ENCODE measurements at places on chromosomes 5 and 9.

DNA sequence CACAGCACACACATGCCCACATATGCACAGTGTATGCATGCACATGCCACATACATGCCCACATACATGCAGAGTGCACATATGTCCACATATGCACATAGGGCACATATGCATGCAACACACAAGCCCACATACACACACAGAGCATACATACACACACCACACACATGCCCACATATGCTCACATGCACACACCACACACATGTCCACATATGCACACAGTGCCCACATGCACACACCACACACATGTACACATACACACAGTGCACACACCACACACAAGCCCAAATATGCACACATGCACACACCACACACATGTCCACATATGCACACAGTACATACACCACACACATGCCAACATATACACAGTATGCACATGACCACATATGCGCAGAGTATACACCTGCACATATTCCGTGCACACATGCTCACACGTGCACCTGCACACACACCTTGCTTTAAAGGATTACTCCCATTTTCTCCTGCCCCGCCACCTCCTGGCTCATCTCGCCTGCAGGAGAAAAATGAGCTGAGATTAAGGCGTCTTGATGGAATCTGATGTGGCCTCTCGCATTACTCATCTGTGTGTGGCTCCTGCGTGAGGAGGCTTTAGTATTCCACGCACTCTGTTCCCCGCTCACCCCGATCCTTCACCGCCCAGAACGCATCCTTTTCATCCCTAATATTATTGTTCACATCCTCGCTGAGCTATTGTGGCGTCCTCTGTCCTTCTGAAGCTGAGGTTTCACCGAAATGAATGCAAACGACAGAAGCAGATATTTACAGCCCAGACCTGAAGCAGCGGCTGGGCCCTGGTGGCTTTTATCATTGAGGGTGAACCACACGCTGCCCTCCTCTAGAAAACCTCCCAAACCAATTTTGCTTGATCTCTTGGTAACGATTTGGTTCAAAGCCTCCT, 182.7 kb downstream of the OLFM1 start:
- no peak for DNase-seq

DNA sequence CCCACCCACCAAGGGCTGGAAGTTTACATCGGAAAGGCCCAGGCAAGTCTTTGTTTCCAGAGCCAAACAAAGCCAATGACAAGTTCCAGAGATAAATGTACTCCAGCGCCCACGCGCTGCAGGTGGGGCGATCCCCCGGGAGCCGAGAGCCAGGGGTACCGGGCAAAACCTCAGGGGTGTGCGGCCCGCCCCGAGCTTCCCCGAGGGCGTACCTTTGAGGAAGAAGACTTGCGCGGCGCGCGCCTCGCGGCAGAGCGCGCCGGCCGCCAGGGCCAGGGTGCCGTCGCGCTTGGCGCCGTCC, 671 bp downstream of the DUSP1 start:
- DNase-seq, result no peak

DNA sequence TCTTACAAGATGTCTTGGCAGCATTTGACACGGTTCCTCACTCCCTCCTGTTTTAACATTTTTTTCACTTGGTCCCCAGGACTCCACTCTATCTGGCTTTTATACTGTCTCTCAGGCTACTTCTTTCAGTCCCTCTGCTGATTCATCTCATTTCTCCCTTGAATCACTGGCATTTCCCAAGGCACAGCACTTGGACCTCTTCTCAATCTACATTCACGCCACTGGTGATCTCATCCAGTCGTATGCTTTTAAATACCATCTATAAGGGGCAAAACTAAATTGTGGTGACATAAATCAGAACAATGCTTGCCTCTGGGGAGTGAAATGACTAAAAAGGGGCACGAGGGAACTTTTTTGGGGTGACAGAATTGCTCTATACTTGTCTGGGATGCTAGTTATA, 47.1 kb downstream of the MAPKAP1 start:
- DNase-seq, result no peak

GRCh38 chr5:126676195-126676624, 75.5 kb downstream of the PHAX start:
- DNase-seq, result peak; percentile 44

DNA sequence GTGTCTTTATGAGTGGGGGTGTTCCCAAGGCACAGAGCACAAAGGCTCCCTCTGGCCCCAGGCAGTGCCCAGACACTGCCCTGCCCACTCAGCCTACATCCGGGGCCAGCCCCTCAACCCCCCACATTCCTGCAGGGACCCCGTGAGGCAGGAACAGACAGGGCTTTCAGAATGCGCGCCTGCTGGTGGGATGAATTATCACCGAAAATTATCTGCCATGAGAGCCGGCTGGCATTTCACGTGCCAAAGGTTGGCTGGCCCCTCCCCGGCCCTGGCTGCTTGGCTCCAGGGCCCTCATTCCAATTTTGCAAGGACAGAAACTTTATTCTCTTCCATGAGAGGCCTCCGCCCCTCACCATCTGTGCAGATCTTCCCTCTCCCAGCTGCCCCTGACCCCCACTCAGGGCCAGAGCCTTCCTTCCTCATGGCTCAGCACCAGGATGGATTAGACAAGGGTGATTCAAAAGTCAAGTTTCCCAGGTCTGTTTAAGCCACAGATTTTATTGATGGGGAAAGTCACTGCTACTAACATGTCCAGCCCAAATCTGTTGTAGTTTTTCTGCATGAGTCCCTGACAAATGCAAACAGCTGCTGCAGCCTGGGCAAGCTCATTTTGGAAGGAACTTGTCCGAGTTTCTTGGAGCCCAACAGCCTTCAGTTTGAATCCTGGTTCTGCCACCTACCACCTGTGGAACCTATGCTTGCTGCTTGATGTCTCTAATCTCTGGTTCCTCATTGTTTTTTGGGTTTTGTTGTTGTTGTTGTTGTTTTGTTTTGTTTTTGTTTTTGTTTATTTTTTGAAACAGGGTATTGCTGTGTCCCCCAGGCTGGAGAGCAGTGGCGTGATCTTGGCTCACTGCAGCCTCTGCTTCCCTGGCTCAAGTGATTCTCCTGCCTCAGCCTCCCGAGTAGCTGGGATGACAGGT, 32.3 kb upstream of the WDR38 start:
- DNase-seq, result no peak

DNA sequence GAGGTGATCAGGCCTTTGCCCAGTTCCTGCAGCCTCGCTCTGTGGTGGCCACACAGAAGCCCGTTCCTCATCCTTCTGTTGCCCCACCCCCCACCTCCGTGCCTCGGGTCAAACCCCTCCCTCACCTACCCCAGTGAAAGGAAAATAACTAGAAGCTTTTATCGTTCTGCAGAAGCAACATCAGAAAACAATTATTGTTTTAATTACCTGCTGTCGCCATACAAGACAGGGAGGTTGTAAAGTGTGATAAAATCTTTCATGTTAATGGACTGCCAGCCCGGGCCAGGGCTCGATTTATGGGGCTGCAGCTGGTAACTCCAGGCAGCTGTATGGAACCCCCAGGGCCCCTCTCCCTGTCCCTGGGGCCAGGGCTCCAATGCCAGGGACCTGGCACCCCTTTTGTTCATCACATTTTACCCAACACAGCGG, 20.6 kb downstream of the UNC5A start:
- DNase-seq, result no peak

GRCh38 chr9:134313470-134313869, 12.8 kb upstream of the RXRA start:
- DNase-seq, result no peak

DNA sequence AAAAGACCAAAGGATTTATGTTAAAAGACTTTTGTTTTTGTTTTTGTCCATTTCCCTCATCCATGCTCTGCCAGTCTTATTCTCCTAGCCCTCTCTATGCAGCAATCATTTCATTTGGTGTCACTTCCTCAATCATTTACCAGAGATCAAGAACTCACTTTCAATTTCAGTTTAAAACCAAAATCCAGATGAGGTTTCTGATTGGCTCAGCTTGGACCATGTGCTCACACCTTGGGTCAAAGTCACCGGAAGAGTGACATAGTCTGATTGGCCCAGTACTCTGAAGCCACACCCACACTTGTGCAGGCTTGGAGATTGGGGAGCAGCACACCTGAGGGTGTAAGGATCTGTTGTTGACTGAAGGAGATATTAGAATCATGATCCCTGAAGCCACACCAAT, 79.6 kb downstream of the TLR4 start:
- DNase-seq, result no peak

- no peak for DNase-seq
Measured at GRCh38 chr5:139946440-139946839, 96.7 kb downstream of the NRG2 start.

- DNase-seq, result no peak
Measured at GRCh38 chr5:15806613-15807012, 306.6 kb downstream of the FBXL7 start.

- DNase-seq, result no peak
Measured at GRCh38 chr9:70060883-70061507, 17.3 kb downstream of the MAMDC2 start.

- no peak for DNase-seq
Measured at GRCh38 chr9:133767625-133768024, 29.5 kb upstream of the SARDH start.

DNA sequence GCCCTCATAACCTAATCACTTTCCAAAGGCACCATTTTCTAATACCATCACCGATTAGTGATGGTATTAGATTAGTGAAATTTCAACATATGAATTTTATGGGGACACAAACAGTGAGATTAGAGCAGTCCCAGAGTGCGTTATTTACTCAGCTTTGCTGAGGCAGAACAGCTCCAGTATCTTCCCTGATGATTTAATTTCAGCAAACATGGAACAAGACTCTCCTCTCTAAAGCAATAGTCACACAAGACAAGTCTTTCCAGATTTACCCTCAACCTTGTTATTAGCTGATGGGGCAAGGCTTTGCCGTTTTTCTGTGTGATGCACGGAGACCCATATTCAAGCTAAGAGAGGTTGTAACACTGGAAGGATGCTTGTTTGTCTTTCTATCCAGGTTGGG, 333.4 kb downstream of the FBXL7 start:
- no peak for DNase-seq

- DNase-seq, result no peak
Measured at GRCh38 chr9:93595861-93596365, 19.5 kb downstream of the PHF2 start.

GRCh38 chr5:34053571-34054399, 10.8 kb upstream of the C1QTNF3 start:
- no peak for DNase-seq

- no peak for DNase-seq
Measured at GRCh38 chr5:33184367-33184766, 256.4 kb upstream of the TARS1 start.

DNA sequence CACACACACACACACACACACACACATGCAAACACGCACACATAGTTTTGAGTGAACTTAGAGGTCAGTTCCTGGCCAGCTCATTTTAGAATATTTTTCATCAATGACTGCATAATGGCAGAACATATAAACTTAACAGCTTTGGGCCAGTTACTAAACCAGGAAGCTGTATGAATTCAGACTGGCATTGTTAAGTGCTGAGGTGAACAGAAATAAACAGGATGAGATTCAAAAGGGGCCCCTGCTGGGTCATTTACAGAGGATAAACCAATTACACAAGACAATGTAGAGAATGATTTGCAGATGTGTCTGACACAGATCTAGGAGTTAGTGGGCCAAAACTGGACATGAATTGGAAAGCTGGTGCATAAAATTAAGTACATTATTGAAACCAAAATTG, 44.6 kb downstream of the MARCHF11 start:
- no peak for DNase-seq

DNA sequence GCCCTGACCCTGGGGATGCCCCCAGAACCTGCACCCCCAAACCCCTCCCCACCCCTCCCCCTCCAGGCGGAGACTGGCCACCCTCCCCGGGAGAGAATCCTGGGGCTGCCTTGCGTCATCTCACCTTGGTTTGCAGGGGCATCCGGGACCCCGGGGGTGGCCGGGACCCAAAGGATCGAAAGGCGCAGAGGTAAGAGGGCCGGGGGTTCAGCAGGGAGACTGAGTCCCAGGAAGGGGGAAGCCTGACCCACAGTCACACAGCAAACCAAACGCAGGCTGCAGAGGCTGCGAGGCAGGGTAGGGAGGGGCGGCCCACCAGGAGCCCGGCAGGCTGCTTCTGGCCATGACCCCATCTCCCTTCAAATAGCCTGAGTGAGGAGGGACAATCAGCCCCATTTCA, 33.8 kb upstream of the ORM1 start:
- DNase-seq, result no peak

DNA sequence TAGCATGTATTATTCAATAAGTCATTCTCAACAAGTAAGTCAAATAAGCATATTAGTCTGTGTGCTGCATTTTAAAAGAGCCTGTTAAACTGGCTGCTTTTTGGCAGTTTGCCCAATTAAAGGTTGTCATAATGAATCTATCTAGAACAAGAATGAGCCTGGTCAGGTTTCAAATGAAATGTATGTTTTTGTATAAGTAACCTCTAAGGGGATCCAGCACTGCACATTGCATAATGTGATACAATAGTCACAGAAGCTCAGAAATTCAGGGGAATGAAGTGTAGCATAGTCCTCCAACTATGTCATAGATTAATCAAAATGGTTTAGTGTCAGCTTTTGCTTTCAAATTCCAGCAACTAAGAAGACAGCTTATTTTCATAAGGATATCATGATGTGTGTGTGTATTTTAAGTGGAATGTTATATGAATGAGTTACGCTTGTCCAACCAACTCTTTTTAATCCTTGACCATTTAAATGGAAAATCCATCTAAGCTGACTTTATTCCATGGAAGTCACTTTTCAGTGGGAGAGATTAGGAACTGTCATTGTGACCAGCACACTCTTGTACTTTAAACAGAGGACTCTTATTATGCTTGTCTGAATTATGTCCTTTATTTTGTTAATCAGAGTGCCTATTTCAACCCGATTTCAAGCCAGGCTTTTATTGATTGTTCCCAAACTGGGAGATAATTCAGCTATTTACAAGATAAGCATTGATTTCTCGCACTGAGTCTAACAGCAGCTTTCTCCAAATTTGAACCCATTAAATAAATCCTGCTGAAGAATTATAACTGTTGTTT, 283.9 kb upstream of the ADAMTSL1 start:
- no peak for DNase-seq

DNA sequence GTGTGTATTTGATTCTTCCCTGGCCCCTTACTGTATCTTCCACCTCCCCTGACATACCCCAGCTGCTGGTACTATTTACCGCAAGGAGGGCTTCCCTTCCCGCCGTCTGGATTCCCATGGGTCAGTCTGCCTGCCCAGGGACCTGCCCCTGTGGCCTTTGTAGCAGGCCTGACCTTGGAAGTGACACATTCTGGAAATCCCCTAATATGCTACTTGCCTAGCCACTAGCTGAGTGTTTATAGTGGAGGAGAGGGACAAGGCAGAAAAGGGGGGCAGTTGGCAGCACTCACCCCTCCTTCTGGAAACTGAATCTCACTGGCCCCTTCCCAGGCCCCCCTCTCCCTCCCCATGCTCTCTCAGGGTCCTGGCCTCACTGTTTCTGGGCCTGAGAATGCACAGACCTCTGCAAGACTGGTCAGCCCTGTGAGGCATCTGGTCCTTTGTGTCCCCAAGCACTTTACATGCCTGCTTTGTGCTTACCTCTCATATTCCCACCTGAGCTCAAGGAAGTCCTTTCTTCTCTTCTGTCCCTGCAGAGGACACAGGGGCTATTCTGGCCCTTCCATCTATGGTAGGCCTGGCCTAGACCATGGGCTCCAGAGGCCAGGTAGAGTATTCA, 8.2 kb upstream of the CCL21 start:
- DNase-seq, result no peak
